CMK (cell line): ENCODE measurements at places on chromosomes 13 and 19.

- DNase-seq = no peak
Observed at GRCh38 chr19:11379857-11380350, 4.2 kb downstream of the EPOR start.

DNA sequence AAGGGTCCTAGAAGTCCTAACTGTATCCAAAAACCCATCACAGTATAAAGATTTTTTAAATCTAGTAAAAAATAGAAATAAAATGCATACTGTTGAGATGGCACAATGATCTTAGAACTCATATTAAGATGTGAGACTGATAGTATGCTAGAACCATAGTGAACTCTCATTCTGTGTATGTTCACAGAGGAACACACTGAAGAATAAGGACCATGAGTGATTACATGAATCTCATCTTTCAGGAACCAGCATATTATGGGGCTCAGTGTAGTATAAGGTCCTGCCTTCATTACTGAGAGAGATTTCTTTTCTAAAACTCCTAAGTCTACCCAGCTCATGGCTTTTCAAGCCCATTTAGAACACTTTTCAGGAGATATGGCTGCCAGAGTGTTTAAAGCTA is 59.8 kb upstream of the RFC3 start:
- no peak for DNase-seq

GRCh38 chr13:40756042-40756441 is 14.9 kb downstream of the MRPS31 start:
- DNase-seq = no peak

GRCh38 chr13:45474584-45475454 is 10.1 kb downstream of the COG3 start:
- DNase-seq = no peak

- no peak for DNase-seq
Observed at GRCh38 chr13:27137759-27138158, 33.9 kb downstream of the USP12 start.

DNA sequence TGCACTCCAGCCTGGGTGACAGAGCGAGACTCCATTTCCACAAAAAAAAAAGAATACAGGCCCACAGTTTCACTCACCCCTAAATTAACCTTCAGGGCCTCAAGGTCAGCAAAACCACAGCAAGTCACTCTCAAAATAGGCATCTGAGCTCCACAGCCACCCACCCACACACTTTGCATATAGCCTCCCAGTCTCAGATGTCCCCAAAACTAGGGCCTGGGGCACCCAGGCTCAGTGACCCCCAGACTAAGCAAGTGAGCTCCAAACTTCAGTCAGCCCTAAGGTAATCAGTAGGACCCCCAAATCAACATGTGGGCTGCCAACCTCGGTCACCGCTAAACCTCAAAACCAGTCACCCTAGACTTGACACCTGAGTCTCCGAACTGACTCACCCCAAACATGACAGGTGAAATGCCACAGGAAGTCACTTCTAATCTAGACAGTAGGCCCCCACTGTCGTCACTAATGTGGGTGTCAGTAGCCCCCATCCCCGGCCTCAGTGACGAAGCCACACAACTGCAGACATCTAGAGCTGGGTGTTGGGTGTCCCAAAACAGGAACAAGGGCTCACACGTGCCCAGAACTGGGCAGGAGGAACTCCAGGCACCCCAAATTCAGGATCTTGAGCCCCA is 13.9 kb downstream of the RABAC1 start:
- DNase-seq = no peak

- no peak for DNase-seq
Observed at GRCh38 chr13:79935121-79935520, 405.8 kb downstream of the SPRY2 start.
